ENCODE measurements at places on chromosomes 3 and 15.

- H3K4me3 ChIP-seq: no peak overlapping the region
- no peaks in the 10 kb centered on the region for H3K27me3 ChIP-seq
- DNase-seq: no peak
- peak overlapping the region; percentile 38 for H3K27ac ChIP-seq
- H3K36me3 ChIP-seq: no peaks in the 10 kb centered on the region
Measured at GRCh38 chr3:177824841-177825240, 627.6 kb upstream of the TBL1XR1 start.

DNA sequence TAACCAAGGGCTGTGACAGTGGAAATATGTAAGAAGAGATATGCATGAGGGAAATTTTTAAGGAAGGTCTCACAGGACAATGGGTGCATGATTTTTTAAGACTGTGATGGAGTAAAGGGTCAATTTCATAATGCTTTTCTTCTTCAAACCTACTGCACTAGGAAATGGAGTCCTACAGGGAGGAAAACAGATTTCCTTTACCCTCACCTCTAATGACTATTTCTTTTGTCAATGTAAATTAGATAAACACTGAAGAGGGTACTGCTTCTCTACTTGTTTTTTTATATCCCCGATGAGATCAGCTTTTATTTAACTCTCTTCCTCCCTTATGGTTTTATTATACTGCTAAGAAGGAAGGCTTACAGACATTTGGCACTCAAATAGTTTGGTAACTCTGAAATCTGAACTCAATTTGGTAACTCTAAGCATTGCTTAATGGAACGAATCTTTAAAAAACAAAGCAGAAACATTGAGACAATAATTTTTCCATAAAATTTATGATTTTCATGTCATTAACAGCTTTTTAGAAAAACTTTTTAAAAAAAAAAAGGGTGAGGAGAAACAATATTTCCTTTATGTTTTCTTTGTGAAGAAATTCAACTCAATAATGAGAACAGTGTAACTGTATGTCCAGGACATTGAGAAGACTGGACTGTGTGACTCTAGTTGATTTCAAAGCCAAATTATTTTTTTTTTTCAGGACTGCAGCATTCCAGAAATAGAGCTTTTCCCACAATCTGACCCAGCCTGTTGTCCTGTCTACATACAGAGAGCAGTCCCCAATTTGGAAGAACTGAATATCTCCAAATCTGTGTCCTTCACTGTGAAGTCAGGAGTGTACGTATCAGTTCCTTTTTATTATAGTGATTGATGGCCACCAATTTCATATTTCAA, 64.4 kb downstream of the CRYBG3 start:
- H3K27me3 ChIP-seq: no peaks in the 10 kb centered on the region
- H3K4me1 ChIP-seq: peaks cover 9% of the 10 kb centered on the region
- peaks cover 40% of the 10 kb centered on the region for H3K36me3 ChIP-seq
- no peak overlapping the region for H3K4me3 ChIP-seq

DNA sequence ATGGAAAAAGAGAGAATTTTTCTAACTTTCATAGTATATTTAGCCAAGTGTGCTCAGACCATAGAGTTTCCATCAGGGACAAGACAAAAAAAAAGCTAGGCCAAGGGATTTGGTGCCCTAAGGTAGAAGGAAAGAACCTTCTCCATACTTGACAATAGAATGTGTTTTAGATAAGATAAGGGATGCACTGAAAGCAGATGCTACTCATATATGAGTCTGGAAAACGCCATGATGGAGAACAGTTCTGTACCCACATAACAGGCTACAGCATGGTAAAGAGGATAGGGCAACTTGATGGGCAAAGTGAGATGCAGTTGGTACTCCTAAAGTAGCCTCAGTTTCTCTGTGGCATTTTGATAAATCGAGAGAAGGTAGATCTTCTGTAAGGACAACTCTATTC, 216.4 kb upstream of the NECTIN3 start:
- DNase-seq: no peak
- no peaks in the 10 kb centered on the region for H3K36me3 ChIP-seq
- no peak overlapping the region for H3K27ac ChIP-seq
- no peak overlapping the region for H3K4me3 ChIP-seq

DNA sequence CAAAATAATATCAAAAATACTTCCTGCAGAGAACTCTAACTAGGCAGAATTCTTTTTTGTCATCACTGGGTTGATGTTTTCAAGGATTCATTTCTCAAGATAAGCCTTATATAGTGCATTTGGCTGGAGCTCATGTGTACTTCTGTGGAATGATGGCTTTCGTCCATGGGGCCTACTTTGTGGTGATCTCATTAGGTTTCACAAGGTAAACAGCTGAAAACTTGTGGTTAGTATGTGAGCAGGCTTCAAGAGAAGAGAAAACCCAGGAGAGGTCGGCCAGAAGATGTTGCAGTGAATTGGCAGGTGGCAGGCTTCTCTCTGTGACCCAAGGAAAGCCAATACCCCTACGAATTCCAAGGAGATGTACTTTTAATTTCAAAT, 121.4 kb upstream of the PHLDB2 start:
- DNase-seq: no peak
- peaks cover 71% of the 10 kb centered on the region for H3K4me1 ChIP-seq
- peak overlapping the region; percentile 84 for H3K27ac ChIP-seq
- no peak overlapping the region for H3K4me3 ChIP-seq
- no peaks in the 10 kb centered on the region for H3K27me3 ChIP-seq

- H3K4me1 ChIP-seq: no peaks in the 10 kb centered on the region
- no peak overlapping the region for H3K27ac ChIP-seq
- peaks cover 30% of the 10 kb centered on the region for H3K36me3 ChIP-seq
- no peaks in the 10 kb centered on the region for H3K27me3 ChIP-seq
Measured at GRCh38 chr15:74631935-74632560, 16.4 kb downstream of the CLK3 start.

GRCh38 chr3:193812791-193813500, 219.9 kb downstream of the OPA1 start:
- H3K36me3 ChIP-seq: no peaks in the 10 kb centered on the region
- H3K4me1 ChIP-seq: peaks cover 10% of the 10 kb centered on the region
- DNase-seq: no peak

DNA sequence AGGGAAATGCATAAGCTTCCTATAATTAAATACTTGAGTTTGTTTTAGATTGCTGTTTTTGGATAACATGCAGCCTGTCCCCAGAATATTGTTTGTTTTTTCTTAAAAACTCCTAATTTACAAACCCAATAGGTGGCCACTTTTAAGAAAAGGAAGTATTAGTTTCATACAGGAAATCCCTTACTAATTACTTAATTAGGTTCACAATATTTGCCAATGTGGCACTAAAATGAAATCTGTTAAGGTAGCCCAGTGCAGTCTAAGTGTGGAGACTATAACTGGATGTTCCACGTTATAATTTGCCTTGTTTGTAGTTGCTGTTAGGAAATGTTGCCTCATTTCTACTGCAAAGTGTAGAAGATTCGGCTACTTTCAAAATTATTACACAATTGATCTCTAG, 195.8 kb downstream of the BBX start:
- H3K4me3 ChIP-seq: no peak overlapping the region
- no peak for DNase-seq
- H3K4me1 ChIP-seq: no peaks in the 10 kb centered on the region
- no peaks in the 10 kb centered on the region for H3K27me3 ChIP-seq
- H3K27ac ChIP-seq: no peak overlapping the region

- no peaks in the 10 kb centered on the region for H3K27me3 ChIP-seq
- no peaks in the 10 kb centered on the region for H3K36me3 ChIP-seq
- DNase-seq: no peak
- no peak overlapping the region for H3K27ac ChIP-seq
- H3K4me1 ChIP-seq: peaks cover 34% of the 10 kb centered on the region
- no peak overlapping the region for H3K4me3 ChIP-seq
Measured at GRCh38 chr3:32592011-32592410, 21.4 kb upstream of the DYNC1LI1 start.

DNA sequence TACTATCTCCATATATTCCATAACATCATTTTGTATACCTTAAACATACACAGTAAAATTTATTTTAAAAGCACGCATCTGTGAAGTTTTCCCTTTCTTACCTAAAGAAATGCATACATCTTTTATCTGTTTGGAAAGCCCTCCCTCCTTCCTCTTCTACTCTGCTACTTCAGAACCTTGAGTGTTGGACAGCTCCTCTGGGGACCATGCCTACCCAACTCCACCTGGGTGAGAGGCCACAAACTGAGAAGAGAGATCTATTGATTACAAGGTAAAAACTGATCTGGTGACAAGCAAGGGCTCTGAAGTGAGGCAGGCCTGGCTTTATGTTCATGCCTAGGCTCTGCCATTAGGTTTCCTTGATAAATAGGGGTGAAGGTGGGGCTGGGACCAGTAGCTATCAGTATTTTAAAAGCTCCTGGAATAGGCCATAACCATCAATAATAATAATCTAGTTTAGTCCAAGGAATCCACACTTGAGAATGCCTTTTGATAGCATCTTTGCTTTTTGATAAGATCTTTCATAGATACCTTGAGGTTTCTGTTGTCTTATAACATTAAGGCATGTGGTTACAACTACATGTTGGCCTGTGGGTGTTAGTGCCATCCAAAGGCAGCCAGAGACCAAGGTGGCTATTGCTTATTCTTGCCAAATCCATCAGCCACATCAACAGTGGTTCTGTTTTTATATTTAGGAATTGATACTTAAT, 148.8 kb downstream of the KCNMB2 start:
- H3K36me3 ChIP-seq: no peaks in the 10 kb centered on the region
- peaks cover 22% of the 10 kb centered on the region for H3K27me3 ChIP-seq

GRCh38 chr3:71906976-71907375, 122.0 kb upstream of the PROK2 start:
- H3K27me3 ChIP-seq: peaks cover 59% of the 10 kb centered on the region
- no peak overlapping the region for H3K27ac ChIP-seq
- no peaks in the 10 kb centered on the region for H3K4me1 ChIP-seq
- no peaks in the 10 kb centered on the region for H3K36me3 ChIP-seq
- no peak overlapping the region for H3K4me3 ChIP-seq

GRCh38 chr3:52531860-52532516, 1.7 kb downstream of the NT5DC2 start:
- no peaks in the 10 kb centered on the region for H3K27me3 ChIP-seq
- peak; percentile 80 for DNase-seq
- H3K4me3 ChIP-seq: peak overlapping the region; percentile 81
- H3K4me1 ChIP-seq: peaks cover 26% of the 10 kb centered on the region
- peaks cover 15% of the 10 kb centered on the region for H3K36me3 ChIP-seq

- no peak for DNase-seq
- peaks cover 6% of the 10 kb centered on the region for H3K4me1 ChIP-seq
- H3K4me3 ChIP-seq: no peak overlapping the region
Measured at GRCh38 chr3:169310184-169310939, 353.1 kb downstream of the MECOM start.

DNA sequence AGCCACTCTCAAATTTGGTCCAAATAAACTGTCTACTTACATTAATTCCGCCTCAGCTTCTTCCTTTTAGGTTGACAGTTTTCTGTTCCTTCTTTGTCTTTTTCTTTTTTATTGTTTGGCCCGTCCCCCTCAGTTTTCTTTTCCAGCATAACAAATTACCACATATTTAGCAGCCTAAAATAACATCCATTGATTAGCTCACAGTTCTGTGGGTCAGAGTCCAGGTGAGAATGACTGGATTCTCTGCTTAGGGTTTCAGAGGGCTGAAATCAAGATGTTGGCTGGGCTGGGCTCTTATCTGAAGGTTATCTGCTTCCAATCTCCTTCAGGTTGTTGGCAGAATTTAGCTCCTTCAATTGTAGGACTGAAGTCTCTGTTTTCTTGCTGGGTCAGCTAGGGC, 24.6 kb upstream of the LCTL start:
- H3K27ac ChIP-seq: no peak overlapping the region
- H3K4me1 ChIP-seq: no peaks in the 10 kb centered on the region
- no peaks in the 10 kb centered on the region for H3K36me3 ChIP-seq

Measured in osteocyte (in vitro differentiated cells).